HTR-8/SVneo (cell line): ENCODE measurements at places on chromosomes 4 and X.
A peak's percentile ranks its signal among the peaks of the same experiment; 100 is the strongest.

DNA sequence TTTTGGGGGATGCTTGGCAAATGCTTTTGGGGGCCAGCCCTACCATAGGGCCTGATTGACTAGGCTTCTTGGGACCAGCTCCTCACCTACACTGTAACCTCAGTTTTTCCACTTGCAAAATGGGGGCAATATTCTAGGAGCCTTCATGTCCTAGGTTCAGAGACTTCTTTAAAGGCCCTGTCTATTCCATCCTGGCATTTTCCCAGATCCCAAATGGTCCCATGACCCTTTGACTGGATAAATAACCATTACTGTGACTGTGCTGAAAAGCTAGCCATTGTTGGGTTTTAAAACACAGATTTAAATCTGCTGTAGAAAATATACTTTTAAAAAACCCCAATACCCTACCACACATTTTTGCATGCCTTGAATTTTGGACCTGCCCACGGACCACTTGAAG is 149.8 kb downstream of the EFNB1 start:
- no peak for DNase-seq

DNA sequence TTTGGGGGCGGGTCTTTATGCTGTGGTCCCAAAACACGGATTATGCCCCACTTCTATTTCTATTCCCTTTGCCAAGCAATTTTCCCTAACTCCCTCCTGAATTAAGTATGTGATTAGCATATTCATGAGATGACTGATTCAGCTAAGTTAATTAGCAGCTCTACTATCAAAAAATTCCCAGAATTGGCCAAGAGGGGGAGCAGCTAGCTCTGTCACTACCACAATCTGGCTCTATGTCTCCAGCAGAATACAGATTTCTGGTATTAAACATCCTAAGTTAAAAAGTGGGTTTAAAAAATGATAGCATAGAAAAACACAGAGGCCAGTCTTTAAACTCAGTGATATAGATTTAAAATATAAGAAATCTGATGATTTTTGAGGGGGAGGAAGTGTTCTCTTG is 80.3 kb downstream of the GPC4 start:
- no peak for DNase-seq

- no peak for DNase-seq
Measured at GRCh38 chr4:52788806-52789205, 37.6 kb upstream of the ERVMER34-1 start.

GRCh38 chr4:153393397-153393796 is 48.9 kb downstream of the MND1 start:
- peak; percentile 37 for DNase-seq

DNA sequence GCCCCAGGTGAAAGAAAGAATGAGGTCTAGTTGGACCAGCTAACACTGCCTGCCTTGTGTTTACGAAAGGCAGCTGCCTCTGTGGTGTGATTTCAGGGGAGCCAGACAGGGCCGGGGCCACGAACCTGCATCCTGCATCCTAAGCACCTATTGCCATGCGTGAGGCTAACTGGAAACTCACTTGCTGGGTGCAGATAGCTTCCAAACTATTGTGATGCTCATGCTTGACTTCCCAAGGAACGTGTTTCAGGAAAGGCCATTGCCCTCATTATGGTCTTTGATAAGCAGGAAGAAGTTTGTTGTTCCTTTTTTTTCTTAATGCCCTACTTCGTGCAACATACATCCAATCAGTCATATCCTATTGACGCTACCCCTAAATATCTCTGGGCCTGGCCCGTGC is 2.3 kb upstream of the IRF2 start:
- no peak for DNase-seq

DNA sequence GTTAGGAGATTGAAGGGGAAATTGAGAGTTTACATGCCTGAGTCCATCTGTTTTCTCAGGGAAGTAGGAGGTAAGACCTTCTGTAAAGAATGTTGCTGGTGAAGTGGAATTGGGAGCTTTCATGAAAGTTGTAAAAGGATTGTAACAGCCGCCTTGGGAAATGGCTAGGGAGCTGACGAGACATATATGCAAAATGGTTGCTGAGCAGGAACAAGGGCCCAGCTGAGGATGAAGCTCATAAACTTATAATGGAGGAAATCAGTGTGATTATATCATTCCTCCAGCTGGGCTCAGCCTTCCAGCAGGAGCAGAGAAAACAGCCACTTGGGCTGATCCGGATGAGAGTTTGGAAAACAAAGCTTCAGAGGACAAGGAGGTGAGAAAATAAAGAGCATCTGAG is 208.7 kb downstream of the MAPK10 start:
- DNase-seq: no peak

GRCh38 chrX:150049647-150050046 is 111.4 kb upstream of the EOLA2 start:
- DNase-seq: no peak

- DNase-seq: no peak
Measured at GRCh38 chr4:126986828-126987227, 645.9 kb upstream of the INTU start.

DNA sequence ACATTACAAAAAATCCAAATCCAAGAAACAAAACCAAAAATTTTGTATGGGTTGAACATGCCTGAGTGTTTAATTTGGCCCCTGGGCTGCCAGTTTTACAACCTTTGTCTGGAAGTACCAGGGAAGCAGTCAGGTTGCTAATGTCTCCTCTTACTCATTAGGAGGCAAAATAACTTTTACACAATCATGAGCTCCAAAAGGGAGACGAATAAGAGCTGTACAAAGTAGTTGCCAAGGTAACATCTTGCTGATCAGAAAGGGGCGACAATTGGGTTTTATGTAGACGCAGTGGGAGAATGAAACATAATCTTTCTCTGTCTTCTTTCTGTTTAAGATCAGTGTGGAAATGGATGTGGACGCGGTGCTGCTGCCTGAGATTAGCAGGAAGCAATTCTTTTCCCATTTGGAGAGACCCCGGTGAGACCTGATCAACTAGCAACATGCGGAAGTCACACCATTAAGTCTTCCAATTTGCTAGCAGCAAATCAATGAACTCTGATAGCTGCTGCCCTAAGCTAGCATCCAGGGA is 90.7 kb upstream of the IGFBP7 start:
- DNase-seq: no peak

GRCh38 chrX:10360116-10360515 is 203.3 kb downstream of the CLCN4 start:
- DNase-seq: no peak

DNA sequence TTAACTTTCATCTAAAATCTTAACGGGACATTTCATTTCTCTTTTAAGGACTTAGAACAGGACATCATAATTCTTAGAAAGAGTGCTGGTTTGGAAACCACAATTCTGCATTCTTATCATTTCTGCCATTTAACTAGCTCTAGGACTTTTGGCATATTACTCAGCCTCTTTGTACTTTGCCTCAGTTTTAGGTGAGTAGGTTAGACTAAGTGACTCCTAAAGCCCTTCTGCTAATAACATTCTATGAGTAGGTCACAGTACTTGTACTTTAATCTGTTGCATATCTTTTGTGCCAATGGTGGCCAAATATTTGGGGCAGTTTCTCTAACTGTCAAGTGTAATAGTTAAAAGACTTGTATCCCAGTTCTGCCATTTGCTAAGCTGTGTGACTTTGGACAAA is 115.4 kb upstream of the NUDT6 start:
- DNase-seq: peak; percentile 14

DNA sequence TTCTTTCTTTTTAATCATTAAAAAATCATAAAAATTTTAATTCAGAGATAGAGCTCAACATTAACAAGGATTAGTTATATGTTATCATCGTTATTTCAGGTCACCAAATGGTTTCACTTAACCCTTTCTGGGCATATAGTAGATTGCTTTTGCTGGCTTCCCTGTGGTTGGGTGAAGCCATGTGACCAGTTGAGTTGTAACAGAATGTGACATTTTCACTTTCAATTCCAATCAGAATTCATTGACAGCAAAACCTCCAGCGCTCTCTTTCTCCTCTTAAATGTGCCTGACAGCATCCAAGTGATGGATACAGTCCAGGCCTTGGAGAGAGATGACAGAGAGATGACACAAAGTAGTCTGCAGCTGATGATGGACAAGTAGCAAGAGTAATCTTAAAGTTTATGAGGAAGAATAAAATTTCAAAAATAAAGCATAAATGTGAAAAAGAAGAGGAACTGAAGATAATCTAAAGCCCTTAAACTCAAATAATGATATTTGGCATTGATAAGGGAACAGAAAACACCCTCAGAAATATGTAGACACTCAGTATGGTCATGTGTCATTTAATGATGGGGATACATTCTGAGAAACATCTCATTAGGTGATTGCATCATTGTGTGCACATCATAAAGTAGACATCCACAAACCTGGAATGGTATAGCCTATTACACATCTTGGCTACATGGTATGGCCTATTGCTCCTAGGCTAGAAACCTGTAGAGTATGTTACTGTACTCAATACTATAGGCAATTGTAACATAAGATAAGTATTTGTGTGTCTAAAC is 92.3 kb upstream of the QRFPR start:
- no peak for DNase-seq
